Posterior cingulate gyrus (tissue), 11 donors: ENCODE measurements at places on chromosomes 1 and 21.
A peak's percentile ranks its signal among the peaks of the same experiment; 100 is the strongest.

GRCh38 chr1:59831529-59831928 lies 16.8 kb downstream of the HOOK1 start:
- DNase-seq, result no peak

GRCh38 chr1:210817385-210818275 lies 316.3 kb downstream of the KCNH1 start:
- DNase-seq, result no peak

DNA sequence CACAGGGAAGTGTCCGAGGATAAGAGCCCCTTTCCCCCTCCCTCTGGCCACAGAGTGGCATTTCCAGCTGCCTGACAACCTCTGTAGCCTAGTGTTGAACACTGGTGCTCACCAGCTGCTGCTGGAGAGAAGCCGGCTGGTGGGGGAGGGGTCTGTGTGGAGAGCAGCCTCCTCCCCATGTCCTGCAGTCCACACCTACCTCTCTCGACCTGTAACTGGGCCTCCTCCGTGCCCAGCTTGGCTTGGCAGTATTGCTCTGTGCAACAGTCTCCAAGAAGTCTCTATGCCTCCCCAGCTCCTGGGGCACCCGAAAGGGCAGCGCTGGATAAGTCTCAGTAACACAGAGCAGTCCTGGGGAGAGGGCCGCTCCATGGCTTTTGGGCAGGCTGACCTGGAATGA lies 17.0 kb downstream of the PAPPA2 start:
- no peak for DNase-seq

GRCh38 chr1:229970714-229971113 lies 96.3 kb upstream of the GALNT2 start:
- DNase-seq, result no peak

- DNase-seq, result no peak
Observed at GRCh38 chr1:28194326-28195035, 18.0 kb upstream of the PTAFR start.

DNA sequence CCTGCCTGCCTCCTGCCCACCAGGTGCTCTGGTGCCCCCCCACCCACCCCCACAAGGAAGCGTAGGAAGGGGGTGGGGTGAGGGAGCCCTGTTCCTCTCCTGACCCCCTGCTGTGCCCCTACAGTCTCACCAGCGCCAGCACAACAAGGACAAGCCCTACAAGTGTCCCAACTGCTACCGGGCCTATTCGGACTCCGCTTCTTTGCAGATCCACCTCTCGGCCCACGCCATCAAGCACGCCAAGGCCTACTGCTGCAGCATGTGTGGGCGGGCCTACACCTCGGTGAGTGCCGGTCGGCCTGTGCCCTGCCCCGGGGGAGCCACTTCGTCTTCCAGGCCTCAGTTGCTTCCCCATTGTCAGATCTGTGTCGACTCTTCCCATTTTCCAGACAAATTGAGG lies 25.9 kb downstream of the A3GALT2 start:
- DNase-seq, result no peak

DNA sequence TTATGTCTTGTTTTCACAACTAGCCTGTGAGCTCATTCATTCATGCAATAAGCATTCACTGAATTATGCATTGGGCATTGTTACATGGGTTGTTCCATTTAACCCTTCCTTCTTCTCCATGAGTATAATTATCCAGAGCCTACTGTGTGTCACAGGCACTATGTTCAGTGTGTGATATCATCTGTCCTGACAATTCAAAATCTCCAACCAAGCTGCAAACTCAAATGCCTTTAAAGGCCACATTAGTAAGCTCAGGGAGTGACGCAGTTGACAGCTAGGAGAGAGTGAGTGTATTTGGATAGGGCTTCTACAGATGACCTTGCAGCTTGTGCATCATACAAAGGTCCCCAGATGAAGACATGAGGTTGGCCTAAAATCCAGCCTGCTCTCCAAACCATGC lies 289.5 kb downstream of the OMA1 start:
- no peak for DNase-seq

GRCh38 chr1:205918955-205919746 lies 24.1 kb downstream of the SLC26A9 start:
- peak; percentile 89 for DNase-seq

DNA sequence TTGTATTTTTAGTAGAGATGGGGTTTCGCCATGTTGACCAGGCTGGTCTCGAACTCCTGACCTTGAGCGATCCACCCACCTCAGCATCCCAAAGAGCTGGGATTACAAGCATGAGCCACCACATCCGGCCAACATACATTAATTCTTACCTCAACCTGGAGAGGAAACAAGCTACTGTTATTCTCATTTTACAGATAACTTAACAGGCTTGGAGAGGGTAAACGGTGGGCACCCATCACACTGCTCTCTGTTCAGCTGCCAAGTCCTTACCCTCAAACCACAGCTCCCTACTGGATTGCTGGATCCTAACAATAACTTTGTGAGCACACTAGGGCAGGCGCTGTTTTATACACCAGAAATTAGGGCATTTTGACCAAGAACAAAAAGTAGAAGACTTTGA lies 93.6 kb upstream of the BARHL2 start:
- DNase-seq, result no peak

DNA sequence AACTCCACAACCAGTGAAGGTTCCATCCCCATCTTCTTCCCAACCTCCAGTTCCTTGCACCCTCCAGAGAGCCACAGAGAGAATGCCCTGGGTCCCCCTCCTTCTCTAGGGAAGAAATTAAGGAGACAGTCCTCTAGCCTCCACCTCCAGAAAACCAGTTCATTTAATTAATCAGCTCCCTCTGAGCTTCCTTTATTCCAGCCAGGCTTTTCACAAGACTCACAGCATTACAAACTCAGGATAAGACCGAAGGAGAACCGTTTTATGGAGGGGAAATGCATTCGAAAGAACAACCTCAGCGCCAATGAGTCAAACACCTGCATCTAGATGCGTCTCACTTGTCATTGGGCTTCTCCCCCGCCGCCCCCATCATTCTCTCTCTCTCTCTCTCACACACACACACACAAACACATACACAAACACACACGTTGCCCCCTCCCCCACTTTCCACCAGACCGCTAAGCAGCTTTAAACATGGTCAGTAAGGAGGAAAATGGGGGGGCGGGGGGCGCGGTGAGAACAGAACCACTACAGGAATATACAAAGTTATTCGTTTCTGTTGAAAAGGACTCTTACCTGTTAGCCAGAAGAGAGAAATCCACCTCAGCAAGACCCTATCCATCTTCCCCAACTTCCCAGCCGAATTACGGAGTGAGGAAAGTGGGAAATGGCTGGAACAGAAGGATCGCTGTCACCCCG lies 544 bp downstream of the ILDR2 start:
- no peak for DNase-seq

- no peak for DNase-seq
Observed at GRCh38 chr1:11417162-11417561, 61.8 kb upstream of the DISP3 start.

DNA sequence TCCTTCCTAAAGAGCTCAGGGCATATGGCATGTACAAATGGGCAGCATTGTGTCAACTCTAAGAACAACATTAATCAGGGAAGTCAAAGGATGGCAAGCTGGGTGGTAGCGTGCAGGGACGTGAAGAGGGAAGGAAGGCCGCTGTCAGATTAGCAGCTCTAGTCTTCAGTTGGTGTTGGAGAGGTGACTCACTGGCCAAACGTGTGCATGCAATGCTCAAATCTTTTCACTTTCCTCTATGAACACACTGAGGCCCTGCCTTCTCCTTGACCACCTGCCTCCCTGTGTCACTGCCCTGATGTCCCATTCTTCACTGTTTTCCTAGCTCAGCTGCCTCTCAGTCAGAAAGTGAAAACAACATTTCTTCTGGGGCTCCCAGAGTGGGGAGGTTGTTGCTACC lies 5.9 kb upstream of the PIGR start:
- no peak for DNase-seq

GRCh38 chr1:55073187-55073916 lies 34.0 kb downstream of the PCSK9 start:
- no peak for DNase-seq

DNA sequence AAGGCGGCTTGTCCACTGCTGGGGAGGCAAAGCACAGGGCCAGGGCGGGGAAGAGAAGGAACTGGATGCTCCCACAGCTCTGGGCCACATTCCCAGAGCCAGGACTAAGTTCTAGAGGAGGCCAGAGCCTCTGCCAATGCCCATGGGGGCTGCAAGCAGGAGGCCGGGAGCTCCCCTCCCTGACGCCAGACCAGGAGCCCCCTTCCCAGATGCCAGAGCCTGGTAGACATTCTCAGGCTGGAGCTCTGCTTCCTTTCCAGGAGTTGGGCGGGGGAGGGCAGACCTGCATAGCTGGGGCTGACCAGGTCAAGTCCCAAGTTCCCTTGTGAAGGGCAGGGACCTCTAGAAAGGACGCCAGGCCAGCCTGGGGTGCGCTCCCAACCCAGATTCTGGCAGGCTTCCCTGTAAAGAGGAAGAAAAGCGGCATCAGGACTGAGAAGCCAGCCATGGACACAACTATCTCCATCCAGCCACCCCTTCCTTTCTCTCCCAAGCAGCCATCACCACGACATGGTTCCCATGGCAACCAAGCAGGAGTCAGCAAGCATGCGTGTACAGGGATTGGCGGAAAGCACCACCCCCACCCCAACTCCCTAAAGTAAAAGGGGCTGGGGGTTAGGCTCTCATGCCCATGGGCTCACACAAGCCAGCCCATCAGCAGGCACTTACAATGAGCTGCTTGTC lies 13.4 kb downstream of the KIF21B start:
- DNase-seq, result peak; percentile 62

- DNase-seq, result no peak
Observed at GRCh38 chr1:223102797-223103533, 40.1 kb downstream of the TLR5 start.

DNA sequence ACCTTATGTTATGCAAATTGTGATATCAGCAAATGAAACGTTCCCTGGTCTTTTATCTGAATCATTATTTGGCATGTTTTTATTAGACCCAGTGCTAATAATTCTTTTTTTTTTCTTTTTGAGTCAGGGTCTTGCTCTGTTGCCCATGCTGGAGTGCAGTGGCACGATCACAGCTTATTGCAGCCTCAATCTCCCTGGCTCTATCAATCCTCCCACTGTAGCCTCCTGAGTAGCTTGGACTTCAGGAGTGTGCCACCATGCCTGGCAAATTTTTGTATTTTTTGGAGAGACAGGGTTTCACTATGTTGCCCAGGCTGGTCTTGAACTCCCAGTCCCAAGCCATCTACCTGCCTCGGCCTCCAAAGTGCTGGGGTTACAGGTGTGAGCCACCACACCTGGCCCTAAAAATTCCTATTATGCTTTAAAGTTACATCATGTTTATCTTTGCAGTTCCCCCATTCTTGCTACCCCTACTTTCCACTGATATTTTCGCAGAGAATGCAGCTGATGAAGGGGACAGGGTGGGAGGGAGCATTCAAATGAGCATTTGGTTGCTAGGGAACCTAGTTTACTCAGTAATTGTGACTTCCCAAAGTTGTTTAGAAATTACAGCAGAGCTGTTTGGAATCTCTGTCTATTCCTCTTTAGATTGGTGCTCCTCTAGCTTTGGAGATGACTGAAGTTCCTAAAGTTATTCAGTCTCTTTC lies 18.4 kb downstream of the C1orf21 start:
- no peak for DNase-seq

- DNase-seq, result no peak
Observed at GRCh38 chr1:233540816-233541215, 73.1 kb upstream of the KCNK1 start.

GRCh38 chr1:78501203-78501602 lies 10.4 kb downstream of the PTGFR start:
- no peak for DNase-seq

DNA sequence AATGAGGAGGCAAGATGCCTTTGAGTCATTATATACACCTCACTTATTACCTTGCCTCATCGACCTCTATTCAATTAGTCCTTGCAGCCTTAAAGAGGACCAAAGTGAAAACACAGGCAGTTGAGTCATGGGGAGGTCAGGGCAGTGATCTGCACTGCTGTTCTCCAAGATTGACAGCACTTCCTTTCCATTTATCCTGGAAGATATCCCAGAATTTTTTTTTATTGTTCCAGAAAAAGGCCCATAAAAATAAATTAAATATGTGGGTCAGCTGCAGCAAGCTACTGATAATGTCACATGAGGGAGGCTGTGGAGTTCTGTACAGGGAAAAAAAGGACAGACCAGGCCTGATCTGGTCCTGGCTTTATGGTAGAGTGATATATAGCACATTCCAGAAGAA lies 33.2 kb upstream of the CDC42BPA start:
- DNase-seq, result no peak

DNA sequence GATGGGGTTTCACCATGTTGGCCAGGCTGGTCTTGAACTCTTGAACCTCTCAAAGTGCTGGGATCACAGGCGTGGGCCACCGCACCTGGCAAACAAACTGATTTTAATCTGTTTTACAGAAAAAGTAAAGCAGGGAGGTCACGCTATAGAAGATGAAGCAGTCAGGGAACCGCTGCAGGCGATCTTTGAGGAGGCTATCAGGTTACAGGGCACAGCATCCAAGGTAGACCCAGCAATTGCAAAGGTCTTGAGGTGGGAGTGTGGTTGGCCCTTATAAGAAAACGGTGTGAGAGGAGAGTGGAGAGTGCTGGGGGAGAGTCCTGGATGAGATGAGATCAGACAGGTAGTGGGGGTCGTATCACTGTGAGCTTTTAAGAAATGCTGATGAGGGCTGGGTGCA lies 2.6 kb upstream of the TMCO4 start:
- DNase-seq, result no peak

DNA sequence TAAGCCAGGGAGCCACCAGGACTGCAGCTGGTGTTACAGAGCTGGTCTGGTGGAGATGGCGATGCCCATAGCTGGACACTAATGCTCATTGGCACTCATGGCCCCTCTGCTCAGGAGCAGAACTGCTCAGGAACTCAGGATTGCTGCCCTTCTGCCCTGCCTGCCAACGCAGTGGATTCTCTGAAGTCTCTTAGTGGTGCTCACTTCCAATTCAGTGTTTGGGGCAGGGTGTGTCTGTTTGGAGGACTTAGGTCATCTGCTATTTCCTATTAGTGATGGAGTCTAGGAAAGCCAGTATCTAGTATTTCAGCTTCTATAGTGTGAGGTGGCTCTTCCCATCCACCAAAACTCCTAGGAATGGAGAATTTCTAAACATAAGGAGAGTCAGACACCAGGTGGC lies 29.1 kb downstream of the S100A10 start:
- DNase-seq, result no peak

DNA sequence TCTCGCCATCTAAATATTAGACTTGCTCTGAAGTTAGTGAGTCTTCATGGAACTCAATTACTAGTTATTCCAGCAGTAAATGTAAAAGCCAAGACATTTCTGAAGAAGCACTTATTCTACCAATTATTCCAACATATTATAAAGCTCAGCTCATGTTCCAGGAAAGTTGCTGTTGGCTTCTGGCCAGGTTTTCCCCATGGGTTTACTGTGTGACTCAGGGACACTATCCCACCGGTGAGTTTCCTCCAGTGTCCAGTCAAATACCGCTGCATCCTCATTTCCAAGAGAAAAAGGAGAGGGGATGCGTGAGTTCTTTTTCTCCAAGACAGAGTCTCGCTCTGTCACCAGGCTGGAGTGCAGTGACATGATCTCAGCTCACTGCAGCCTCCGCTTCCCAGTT lies 9.2 kb upstream of the HHIPL2 start:
- DNase-seq, result no peak

DNA sequence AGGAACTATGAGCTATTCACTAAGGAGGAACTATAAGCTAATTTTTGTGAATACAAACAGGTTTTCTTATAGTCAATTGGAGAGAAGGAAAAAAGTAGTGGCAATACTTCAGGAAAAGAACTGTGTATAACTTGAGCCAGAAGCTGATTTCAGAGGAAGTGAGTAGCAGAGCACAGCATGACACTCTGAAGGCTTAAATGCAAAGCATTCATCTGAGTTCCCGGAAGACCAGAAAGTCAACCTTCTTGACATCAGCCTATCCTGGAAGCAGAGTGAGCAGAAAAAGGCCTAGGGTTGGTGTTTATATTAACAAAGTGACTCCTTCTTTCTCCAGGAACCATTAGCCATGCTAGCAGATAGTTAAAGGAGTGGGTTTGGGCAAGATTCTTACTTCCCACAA lies 545.2 kb downstream of the MRPL39 start:
- no peak for DNase-seq
